Hepatocyte (in vitro differentiated cells): ENCODE measurements at places on chromosomes 4 and X. TPM values are rescaled to one million over a fixed set of nuclear protein-coding genes. Genes with fewer than 3 reads are reported as not detected.

GRCh38 chr4:109683621-109684253 is 19.5 kb downstream of the CASP6 start:
- DNase-seq, result no peak

GRCh38 chr4:24702281-24702680 is 93.1 kb upstream of the SOD3 start:
- no peak for DNase-seq

DNA sequence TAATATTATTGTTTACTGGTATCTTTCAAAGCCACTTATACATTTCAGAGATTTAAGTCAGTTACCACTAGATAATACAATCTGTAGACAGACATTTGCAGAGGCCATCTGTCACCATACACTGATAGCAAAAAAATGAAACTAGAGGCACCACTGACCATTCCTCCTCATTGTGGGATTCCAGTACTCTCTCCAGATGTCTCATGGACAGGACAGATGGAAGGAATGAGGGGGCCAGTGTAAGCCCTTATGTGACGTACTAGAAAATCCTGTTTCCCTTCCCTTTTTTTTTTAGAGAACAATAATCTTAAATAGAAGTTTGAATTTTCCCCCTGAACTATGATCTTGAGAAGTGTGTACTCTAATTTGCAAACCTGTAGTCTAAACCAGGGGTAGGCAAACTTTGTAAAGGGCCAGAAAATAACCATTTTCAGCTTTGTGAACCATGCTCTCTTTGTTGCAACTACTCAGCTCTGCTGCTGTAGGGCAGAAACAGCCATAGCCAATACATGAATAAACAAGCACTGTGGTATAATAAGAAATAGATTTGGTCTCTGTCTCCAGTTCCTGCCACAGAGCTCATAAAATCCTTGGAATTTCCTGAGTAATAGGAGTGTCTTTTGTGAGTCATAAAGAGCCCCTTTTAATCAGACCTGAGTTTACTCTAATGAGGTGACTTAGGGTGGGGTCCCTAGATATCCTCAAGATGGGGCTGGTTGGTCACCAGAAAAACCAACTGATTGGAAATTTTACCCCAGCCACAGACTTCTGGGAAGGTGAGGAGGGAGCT is 90.4 kb downstream of the MOSPD2 start:
- DNase-seq, result no peak

GRCh38 chr4:76582817-76583087 is 147.7 kb downstream of the SHROOM3 start:
- peak; percentile 17 for DNase-seq

DNA sequence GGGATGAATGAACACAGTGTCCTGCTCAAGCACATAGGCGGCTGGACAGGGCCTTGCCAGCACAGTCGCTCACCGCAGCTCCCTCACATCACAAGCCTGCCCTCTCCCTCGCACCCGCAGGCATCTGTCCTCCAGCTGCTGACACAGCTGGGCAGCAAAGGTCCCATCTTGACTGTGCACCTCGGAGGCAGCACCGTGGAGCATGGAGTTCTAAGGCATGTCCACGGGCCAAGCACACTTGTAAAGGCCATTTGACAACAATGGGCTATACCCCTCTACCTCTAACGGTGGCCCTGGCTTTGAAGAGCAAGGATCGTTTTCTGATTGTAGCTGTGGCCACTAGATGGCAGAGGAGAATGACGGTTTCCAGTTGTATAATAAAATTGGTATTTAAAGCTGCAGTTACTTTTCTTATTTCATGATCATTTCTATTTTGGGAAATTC is 53.8 kb downstream of the APLN start:
- peak; percentile 34 for DNase-seq

- DNase-seq, result no peak
Measured at GRCh38 chr4:73281396-73281795, 22.8 kb upstream of the ANKRD17 start.

DNA sequence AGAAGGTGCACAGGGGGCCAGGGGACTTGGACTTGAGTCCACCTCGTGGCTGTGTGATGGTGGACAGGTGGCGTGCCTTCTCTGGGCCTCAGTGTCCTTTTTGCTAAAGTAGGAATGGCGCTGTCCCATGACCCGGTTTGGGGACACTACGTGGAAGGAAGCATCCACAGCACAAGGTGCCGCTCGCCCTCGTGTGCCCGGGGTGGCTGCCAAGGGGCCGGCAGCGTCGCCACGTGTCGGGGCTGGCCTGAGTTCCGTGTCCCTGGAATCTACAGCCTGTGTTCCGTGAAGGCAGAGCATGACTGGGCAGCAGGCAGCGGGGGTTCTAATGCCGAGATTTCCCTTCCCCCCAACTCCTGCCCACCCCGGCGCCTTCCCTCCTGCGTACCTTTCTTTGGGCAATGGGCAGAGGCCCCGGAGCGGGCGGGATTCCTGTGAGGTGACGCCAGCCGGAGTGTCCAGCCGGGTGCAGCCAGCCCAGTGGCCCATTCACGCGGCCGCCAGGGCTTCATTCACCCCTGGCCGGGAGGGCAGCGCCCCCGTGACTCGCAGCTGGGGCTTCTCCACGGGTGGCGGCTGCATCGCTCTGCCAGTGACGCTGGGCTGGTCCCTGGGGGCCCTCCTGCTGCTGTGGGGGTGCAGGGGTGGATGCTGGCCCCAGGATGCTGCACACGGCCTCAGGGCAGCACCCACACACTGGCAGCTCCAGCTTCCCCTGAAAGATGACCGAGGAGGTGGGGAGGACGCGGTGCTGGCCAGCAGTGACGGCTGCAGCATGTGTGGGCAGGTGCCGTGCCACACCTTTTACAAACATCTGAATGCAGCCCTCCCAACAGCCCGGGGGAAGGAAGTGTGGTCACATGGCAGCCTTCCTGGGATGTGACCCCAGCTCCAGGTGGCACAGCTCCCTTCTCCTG is 21.2 kb downstream of the DOK7 start:
- peak; percentile 52 for DNase-seq

DNA sequence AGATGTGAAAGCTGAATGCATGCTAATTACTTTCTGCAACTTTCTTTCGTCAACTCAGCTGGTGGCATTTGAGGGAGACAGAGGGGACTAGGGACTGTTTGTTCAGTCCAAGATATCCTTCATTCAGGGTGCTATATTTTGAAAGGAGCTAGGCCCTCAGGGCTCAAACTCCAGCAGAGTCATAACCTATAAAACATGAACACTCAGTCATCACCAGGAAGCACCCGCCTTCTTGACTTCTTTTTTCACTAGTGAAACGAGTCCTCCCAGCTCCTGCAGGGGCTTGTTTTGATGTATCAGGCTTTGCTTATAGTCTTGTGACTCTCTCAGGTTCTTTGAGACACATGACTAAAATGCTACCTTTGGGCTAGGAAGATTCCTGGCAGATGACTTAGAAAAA is 230.6 kb downstream of the PCDH7 start:
- DNase-seq, result peak; percentile 61

Gene KCNE5
- 0.10 and 1.8 TPM in 2 replicates for total RNA-seq

Gene CLNK
- total RNA-seq, result not detected in 2 replicates

Gene MAGEA12
- not detected in 2 replicates for total RNA-seq

Gene ADH7
- total RNA-seq, result not detected in 2 replicates

Gene ZNF630
- 2.8 and 3.7 TPM in 2 replicates for total RNA-seq

Gene CRMP1
- total RNA-seq, result 11.6 and 12.9 TPM in 2 replicates
